ENCODE measurements at places on chromosomes 4 and X.

GRCh38 chrX:35351212-35351611 is 408.6 kb downstream of the FAM47B start:
- no peak for DNase-seq

DNA sequence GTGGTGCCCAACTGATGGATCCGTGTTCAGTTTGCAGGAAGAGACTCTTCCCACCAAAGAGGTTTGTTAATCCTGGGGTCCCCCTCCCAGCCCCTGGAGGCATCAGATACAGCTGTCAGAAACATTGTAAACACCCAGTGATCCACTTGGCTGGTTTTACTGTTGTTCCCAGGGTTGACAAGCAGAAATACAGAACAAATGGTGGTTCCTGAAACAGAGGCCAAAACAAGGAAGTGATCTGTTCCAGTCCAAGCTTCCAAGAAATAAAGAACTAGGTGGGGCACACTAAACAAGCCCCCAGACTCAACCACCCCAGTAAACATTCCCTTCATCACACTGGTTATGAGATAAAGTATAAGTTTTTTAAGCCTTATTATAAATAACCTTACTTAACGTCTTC is 1.4 kb downstream of the TMLHE start:
- DNase-seq = no peak

DNA sequence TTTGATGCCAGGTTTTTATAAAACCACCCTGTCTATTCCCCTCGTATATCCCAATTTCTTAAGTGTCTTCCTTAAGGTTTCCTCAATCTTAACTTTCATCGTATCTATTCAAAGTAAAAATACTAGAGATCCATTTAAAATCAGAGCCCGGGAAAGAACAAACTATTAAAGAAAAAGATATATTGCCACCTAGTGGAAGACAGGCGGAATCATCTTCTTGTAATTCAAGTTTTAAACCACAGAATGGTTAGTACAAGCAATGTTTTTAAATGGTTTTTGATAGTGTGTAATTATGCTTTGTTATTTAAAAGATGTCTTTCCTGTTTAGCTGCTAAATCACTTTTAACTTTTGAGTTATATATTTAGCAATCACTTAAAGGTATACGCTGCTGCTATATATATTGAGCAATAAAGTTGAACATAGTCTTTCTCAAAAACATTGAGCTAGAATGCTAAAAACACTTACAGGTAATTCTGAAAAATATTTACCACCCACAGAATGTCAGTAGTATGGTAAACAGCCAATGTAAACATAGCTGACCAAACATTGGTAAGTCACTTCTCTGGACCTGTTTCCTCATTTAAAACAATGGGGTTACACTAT is 18.2 kb downstream of the PRDM8 start:
- DNase-seq = no peak

GRCh38 chr4:102076622-102077021 is 268.7 kb downstream of the SLC39A8 start:
- no peak for DNase-seq

DNA sequence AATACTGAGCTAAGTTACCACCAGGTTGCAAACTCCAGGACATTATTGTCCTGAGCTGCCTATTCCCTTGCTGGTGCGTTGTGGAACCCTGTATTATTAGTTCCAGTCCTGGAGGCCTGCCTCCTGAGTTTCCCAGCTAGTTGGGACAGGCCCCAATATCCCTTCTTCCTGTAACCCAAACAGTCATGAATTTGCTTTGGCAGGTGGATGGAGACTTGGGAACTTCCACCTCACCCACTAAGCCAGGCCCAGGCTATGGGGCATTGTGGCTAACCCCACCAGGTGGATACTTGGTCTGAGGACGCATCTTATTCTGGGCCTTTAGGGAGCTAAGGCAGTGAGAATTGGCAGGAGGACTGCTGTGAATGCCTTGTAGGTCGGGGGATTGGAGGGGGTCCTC is 5.0 kb downstream of the RBM3 start:
- DNase-seq = no peak

GRCh38 chr4:81519856-81520255 is 48.1 kb upstream of the RASGEF1B start:
- no peak for DNase-seq

GRCh38 chr4:125420526-125420925 is 105.8 kb downstream of the FAT4 start:
- no peak for DNase-seq

DNA sequence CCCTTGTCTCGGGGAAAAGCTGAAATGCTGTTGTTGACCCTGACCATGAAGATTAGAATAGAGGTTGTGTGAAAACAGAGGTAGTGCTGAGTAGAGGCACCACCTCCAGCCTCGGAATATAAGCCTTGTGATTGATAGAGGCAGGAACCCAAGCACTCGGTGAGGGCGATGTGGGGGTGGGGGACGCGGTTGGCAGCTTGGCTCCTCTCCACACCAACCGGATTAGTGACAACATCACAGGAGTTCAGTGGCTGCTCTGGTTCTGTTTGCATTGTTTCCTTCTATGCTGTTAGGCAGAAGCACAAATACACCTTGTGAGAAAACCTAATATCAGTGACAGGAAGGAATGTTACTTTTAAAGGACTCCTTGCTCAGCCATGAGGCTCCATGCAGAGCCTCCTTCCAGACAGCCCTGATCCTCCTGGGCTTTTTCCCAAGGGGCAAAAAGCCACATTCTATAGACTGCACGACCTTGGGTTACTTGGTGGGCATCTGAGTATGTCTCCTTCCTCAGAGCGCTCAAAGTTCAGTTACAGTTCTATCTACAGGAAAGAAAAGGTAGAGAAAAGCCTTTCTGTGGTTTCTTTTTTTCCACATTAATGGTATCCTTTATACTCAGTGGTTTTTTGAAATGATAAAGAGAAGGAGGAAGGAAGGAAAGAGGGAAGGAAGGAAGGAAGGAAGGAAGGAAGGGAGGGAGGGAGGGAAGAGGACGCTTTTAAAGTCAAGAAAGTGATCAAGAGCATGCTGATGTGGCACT is 150.4 kb upstream of the NOCT start:
- no peak for DNase-seq

GRCh38 chr4:147709999-147710398 is 21.9 kb upstream of the ARHGAP10 start:
- DNase-seq = no peak

DNA sequence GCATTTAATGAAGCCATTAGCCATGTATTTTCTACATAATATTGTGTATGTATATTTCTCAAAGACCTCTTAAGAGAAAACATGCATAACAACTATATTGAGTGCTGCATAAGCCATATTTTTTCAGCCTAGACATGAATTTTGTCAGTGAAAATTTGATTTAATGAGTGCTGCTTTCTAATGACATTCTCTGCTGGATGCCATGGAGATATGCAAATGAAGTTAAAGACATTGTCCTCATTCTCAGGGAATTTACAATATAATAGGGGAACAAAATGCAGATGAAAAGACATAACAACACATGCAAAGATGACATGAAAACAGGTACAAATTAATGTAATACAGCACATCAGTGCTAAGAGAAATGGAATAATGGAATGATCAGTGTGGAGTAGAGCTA is 118.7 kb downstream of the ATOH1 start:
- DNase-seq = no peak

- DNase-seq = no peak
Observed at GRCh38 chr4:137688651-137689050, 156.4 kb upstream of the PCDH18 start.

GRCh38 chrX:44770121-44770520 is 73.7 kb upstream of the DUSP21 start:
- no peak for DNase-seq

- DNase-seq = no peak
Observed at GRCh38 chr4:124028182-124028581, 631.6 kb downstream of the SPRY1 start.

DNA sequence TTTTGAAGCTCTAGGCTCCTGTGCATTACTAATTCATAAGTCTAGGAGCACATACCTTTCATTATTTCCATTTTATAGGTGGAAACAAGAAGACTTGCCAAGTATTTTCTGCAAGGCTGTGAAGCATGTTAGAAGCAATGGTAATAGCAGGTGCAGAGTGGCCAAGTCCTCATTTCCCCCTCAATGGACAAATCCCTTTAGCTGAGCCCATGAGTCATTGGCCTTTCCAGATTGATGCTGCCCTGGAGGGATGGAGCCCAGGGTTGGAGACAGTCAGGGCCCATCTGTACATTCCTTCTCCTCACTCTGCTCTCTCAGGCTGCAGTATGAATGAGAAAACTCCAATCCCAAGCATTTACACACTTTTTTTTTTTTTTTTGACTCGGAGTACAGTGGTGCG is 6.6 kb downstream of the MGST2 start:
- DNase-seq = no peak

GRCh38 chr4:138555584-138555983 is 313.4 kb upstream of the SLC7A11 start:
- no peak for DNase-seq

GRCh38 chrX:2513121-2513664 is 12.4 kb upstream of the DHRSX start:
- DNase-seq = no peak

GRCh38 chr4:7060346-7061150 is 7.3 kb downstream of the GRPEL1 start:
- no peak for DNase-seq

DNA sequence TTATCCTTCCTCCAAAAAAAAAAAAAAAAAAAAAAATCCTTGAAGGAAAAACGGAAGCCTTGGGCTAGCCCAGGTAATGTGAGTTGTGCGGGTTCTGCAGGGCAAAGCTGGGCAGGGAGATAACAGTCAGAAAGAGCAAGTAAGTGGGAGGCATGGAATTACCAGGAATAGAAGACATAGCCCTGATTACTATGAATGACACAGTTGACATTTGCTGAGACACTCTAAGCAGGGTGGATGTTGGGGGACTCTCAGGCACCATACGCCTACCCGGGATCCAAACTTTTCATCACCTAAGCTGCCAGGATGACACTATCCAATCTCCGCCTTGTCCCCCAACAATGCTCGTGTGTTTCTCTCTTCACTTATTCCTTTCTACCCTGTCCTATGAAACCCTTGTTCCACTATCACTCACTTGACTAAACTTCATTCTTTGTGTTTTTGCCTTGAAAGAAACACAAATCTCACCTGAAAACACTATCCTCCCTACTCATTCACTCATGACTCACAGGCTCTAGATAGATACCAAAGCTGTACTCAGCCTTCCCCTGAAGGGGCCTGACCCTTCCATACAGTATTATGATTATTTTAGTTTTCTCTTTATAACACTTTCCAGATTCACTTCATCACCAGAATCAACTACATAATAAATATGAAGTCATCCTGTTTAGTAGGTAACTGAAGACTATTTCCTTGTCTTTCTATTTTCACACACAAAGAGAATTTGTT is 158.4 kb downstream of the INPP4B start:
- no peak for DNase-seq

GRCh38 chrX:136147976-136148375 is 643 bp downstream of the FHL1 start:
- no peak for DNase-seq
